ENCODE measurements at places on chromosomes 3 and 15.

GRCh38 chr15:72227192-72227586, 3.8 kb downstream of the PKM start:
- no peak for DNase-seq

- no peak for DNase-seq
Observed at GRCh38 chr15:35173444-35174118, 88.5 kb upstream of the NANOGP8 start.

DNA sequence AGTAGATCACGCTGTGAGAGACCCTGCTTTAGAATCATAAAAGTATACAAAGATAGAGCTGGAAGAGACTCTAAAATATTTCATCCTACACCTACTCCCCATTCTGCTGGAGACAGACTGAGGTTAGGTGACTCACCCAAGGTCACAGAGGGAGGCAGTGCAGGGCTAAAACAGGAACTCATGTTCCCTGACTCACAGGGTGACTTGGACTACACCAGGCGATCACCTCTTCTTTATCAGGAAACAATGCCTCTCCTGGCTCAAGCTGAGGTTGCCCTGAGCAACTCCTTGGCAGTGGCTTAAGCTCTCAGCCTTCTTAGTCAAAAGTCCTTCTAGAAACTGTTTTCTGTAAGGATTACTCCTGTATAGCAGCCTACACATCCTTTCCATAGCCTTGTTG, 26.4 kb upstream of the TNFAIP8L3 start:
- no peak for DNase-seq

- no peak for DNase-seq
Observed at GRCh38 chr3:170751083-170751898, 118.7 kb downstream of the RPL22L1 start.

DNA sequence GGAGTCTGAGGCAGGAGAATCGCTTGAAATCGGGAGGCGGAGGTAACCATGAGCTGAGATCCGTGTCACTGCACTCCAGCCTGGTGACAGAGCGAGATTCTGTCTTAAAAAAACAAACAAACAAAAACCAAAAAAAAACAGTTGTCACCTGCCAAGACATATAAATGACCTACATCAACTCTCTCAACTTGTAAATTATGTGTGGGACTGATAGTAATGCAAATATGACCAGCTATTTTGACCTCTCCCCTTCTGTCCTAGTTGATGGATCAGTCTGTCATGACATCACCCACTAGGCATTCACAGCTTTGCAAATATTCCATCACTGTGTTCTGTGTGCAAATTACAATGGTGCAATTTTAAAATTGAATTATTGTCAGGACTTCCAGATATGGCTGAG, 175.4 kb downstream of the EBLN2 start:
- DNase-seq, result no peak

DNA sequence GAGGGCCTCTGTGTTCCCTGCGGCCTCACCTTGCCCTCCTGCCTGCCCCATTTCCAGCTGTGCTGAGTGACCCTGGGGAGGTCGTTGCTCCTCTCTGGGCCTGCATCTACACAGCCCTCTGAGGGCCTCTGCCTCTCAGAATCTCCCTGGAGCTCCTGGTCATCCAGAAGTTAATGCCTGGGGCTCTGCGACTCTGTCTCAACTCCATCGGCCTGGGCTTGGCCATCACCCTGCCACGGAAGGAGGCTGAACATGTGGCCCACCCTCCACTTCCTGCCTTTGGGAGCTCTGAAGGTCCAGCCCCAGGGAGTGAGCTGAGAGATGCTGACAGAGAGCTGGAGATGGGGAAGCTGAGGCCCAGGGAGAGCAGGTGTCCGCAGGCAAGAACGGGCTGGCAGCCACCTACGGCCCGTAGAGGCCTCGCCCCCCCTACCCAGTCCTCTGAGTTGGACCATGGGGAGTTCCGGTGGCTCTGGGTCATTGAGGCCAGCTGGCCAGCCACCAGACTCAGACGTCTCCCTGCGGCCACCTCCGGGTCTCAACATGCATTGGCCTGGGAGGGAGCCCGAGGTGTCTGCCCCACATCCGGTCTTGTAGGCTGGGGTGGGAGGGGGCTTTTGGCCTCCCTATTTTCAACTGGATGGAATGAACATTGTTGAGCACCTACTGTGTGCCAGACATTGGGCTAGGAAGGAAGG, 34.2 kb downstream of the GRIP2 start:
- DNase-seq, result no peak

- no peak for DNase-seq
Observed at GRCh38 chr3:151875759-151876158, 2.3 kb downstream of the SUCNR1 start.

DNA sequence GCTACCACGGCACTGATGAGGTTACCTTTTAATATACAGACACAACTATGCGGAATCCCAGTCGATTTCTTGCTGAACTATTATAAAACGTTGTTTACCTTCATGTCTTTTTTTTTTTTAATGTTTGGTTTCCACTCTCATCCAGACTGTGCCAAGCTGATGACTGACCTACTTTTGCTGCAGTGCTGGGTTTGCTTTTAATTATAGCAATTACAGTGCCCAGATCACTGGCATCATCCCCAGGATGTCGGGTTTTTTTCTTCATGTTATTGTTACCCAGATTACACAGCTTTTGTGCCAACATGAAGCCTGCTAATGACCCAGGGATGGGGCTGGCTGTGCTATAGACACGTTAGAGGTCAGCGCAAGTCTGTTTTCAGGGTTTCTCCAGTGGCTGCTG, 294.0 kb upstream of the ATP10A start:
- DNase-seq, result no peak

DNA sequence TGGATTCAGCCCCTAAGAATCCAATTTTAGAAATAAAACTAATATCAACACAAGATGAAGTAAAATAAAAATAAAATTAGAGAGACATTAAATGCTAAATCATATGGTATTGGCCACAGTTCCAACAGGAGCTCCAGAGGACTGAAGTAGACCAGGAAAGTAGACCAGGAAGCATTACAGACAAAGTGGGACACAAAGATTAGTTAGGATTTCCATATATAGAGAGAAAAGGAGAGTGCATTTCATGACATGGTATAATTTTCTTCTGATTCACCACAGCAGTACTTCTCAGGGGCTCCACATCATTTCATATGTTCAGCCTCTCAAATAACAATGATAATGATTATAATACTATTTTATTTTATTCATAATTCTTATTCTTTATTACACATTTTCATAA, 18.3 kb downstream of the FGF7 start:
- no peak for DNase-seq

GRCh38 chr3:31399271-31399670, 133.5 kb upstream of the STT3B start:
- no peak for DNase-seq

GRCh38 chr15:57751177-57751800, 44.8 kb downstream of the POLR2M start:
- no peak for DNase-seq

DNA sequence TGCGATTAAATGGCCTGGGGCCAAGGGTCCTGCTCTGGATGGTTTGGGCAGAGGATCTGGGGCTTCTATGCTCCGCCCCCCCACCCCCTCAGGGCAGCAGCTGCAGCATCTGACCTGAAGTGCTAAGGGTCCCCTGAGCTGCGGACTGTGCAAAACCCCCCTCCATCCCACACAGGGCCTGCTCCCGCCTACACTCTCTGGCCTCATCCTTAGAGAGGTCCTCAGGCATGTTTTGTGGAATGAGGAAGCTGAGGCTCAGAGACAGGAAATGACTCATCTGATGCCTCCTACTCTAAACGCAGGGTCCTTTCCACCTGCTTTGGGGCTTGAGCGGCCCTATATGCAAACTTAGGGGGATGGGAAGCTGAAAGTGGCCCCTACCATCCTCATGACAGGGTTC, 59.5 kb upstream of the CTSH start:
- DNase-seq, result peak; percentile 72

DNA sequence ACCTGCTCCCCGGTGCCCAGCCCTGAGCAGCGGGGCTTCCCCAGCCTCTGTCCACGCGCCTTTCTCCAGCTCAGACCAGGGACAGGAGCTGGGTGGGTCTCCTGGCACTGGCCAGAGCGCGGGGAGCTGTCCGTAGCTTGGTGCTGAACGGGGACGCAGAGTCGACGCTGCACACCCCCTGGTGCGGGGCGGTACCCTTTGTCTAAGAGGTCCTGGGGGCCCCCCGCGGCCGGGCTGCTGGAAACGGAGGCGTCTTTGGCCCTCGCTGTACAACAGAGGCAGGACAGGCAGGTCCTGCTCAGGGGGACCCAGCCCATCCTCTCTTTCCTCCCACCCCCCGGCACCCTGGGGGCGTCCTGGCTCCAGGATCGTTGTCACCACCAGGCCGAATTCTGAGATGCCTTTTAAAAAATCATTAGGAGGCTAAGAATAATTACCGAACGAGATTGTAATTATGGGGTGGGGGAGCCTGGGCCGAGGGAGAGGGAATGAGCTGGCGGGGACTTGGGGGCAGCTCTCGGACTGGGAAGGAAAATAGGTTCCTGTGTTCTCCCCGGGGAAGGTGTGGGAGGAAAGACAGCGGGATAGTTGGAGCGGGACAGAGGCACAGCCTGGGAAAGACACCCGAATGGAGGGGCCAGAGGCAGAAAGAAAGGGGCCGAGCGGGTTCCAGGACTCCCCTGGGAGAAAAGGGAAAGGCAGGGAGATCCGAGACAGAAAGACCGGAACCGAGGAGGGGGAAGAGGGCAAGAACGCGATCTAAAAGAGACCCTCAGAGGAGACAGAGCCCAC, 4.1 kb upstream of the SKOR1 start:
- DNase-seq, result no peak

- no peak for DNase-seq
Observed at GRCh38 chr3:39106281-39106811, 1.1 kb downstream of the GORASP1 start.

DNA sequence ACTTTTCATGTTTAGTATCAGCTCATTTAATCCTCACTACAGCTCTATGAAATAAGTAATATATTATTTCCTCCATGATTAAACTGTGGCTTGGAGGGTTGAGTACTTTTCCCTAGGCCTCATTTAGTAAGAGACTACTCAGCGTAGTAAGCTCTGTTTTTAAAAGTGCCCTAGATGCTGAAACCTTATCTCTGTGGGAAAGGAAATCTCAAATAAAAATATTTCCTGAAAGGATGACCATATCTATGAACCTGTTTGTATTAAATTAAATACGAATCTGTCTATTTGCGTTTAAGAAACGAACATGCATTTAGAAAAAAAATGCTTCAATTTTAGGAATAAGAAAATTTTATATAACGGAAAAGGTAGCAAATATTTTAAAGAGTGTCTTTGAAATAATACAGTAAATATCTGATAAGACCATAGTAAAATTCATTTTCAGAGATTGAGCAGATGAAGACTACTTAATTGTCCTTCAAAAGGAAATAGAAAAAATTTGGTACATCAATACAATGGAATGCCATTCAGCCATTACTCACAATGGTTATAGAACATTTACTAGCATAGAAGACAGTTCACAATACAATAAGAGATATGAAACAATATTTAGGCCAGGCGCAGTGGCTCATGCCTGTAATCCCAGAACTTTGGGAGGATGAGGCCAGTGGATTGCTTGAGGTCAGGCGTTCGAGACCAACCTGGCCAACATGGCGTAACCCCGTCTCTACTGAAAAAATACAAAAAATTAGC, 56.2 kb downstream of the ATG7 start:
- no peak for DNase-seq

DNA sequence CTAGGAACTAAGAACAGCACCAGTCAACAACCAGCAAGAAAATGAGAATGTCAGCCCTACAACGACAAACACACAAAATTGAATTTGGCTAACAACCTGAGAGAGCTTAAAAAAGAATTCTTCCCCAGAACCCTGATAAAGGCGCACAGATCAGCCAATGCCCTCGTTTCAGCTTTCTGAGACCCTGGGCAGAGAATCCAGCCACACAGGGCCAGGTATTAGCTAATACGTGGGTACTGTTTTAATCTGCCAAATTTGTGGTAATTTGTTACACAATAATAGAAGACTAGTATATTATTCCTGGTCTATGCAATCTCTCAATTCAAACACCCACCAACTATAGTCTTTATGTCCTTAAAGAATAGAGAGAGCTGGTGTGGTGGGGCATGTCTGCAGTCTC, 291.6 kb upstream of the GADL1 start:
- DNase-seq, result no peak

DNA sequence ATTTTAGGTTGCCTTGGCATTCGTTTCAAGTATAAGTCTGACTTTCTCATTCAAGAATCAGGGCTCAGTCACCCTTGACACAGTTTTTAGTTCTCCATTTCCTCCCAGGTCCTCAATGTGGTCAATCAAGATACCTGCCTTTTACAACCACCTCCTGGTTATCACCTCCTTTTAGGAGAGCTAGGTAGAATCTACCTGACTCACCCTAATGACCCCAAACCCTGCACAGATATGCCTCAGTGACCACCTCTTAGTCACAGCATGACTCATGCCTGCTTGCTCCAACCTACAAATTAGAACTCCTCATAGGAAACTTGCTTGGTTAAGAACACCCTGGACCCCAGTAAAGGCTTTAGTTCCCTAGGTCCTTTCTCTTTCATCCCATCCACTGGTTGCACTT, 22.5 kb downstream of the DMXL2 start:
- peak; percentile 25 for DNase-seq

GRCh38 chr3:50428007-50428633, 68.8 kb upstream of the TMEM115 start:
- DNase-seq, result no peak

GRCh38 chr3:168865022-168865551, 769.4 kb upstream of the GOLIM4 start:
- DNase-seq, result no peak

DNA sequence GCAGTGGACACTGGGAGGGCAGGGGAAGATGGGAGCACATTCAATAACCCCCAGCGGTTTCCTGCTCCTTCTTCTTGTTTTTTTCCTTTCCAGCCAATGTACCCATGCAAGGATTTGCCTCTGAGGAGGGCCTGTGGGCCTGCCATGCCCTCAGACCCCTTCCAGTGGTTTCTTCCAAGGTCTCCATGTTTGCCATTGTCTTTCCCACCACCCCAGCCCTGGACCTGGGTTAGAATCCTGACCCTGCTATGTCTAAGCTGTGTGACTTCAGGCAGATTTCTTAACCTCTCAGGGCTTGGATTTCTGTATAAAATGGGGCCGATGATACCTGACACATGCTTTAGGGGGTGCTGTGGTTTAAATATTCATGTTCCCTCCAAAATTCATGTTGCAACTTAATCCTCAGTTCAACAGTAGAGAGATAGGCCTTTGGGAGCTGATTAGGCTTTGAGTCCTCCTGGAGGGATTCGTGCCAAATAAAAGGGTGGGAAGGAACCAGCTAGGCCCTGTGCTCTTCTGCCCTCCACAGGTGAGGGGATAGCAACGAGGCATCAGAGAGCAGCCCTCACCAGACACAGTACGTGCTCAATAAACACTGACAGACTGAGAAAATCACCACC, 46.3 kb upstream of the FLNB start:
- DNase-seq, result no peak

DNA sequence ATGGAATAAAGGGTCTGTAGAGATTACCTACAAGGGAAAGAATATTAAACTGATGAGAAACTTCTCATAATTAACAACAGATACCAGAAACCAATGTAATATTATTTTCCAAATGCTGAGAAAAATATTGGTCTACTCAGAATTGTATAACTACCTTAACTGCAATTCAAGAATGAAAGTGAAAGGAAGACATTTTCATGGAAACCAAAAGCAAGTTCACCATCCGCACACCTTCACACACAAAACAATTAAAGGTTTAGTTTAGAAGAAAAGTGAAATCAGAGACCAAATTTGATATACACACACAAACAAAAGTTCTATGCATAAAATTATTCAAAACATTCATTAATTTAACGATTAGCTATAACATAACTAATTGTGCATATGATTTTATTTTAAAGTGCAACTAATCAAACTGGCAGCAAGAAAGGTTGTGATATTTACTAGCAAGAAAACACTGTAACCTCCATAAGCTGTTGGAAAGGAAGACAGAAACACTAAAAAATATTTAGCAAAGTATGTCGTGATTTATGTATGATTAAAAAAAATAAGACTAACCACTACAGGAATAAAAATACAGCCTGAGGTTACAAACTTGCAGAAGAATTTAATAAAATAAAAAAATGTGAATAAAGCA, 395.5 kb downstream of the FGF12 start:
- DNase-seq, result no peak
